ENCODE measurements at places on chromosomes 3 and 15.

GRCh38 chr3:49700453-49701128 lies 11.2 kb downstream of the RNF123 start:
- DNase-seq = no peak

DNA sequence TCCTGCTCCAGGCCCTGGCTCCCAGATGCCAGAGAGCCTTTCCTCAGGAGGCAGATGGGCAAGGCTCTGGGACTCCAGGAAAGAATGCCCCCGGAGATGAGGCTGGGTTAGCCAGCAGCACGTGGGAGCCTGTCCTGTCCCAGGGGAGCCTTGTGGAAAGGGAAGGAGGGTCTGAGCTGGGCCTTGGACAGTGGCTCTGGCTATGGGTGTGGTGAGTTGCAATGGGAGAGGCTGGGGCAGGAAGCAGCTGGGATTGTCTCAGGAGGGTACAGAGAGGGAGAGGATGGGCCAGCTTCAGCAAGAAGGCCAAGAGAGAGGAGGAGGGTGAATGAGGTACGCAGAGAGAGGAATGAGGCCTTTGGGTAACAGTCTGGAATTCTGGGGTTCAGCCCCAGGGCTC lies 17.4 kb upstream of the CACNA2D2 start:
- no peak for DNase-seq

DNA sequence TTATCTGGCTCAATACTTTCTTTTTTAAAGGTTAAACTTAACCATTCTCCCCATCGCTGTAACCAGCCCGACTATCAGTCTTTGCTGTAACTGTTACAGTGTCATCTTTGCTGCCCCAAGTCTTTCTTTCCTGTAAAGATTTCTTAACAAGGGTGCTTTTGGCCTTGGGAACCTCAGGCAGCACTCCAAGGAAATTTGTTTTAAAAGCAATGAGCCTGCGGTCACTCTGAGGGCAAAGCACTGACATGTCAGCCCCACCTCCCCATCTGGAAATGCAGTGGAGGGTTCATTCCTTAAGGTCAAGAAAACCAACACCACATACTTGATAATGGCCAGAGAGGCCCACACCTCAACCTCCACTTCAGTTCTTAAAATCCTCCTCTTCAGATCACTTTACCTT lies 3.2 kb downstream of the TRANK1 start:
- DNase-seq = no peak

DNA sequence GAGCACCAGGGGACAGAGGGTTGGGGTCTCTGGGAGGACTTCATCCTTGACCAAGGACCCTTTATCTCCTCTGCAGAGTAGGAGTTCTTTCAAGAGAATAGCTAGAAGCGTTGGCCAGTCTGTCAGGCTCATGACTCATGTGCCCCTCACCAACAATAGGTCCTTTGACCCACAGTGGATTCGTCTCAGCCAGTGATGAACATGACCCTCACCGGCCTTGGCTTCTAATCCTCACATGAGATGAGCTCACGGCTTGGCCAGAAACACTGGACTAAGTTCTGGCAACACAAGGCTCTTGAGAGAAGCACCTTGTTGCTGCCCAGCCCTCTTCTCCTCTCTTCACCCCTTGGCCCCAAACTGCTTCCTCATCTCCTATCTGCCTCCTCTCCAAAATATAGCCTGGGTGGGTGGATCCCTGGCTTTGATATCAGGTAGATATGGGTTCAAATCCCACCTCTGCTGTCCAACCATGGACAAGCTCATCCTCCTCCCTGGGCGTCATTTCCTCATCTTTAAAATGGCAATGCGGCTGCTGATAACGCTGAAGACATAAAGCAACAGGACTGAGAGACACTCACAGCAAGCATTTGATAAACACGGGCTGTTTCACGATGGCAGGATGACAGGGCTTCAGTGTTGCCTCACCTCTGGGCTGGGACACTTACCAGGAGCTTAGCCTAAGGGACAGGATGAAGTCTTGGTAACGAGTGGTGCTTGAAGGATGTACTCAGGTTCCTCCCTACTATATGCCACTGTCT lies 446.7 kb upstream of the PROK2 start:
- DNase-seq = no peak

DNA sequence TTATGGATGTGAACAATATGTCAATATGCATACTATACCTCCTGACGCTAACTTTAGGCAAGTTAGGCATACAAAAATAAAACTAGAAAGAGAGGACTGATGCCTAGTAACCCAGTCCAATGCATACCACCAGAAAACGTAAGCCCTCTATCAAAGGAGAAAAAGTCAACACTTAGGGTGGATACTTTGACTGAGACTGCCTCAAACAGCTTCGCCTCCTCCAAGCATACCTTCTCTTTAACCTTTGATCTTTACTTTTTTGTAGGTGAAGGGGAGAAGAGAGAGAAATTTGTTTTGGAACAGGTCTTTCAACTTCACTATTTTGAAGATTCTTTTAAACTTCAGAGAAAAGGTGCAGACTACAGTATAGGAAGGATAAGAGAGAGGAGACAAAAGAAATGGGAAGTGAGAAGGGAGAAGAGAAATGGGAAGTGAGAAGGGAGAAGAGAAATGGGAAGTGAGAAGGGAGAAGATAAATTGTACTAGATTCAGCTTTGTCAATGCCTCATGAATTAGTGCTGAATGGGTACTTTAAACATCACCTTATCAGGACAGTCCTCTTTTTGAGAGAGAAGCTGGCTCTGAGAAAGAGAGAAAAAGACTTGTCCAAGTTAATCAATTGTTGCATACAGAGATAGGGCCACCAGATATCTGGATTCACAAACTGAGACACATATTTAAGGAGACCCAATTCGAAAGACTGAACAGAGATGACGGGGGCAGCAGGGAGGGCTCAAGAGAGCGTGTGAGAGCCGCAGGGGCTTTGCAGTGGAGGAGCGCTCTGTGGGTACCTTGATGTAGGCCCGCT lies 1.0 kb downstream of the P3H2 start:
- DNase-seq = no peak

DNA sequence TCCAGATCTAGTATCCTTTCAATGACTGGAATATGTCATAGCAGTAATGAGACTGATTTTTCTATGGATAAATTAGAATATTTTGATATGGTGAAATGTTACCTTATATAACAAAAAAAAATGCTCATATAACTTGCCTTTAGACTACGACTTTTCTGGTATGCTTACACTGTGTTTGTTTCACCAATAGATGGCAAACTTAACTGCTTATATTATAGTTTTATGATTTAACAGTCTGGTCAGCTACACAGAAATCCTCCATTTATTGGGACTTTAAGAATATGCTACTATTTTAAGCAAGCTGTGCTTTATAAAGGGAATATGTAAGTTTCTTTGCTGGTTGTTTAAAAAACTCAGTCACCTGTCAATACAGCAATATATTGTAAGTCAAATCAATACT lies 205.6 kb downstream of the VGLL3 start:
- no peak for DNase-seq

DNA sequence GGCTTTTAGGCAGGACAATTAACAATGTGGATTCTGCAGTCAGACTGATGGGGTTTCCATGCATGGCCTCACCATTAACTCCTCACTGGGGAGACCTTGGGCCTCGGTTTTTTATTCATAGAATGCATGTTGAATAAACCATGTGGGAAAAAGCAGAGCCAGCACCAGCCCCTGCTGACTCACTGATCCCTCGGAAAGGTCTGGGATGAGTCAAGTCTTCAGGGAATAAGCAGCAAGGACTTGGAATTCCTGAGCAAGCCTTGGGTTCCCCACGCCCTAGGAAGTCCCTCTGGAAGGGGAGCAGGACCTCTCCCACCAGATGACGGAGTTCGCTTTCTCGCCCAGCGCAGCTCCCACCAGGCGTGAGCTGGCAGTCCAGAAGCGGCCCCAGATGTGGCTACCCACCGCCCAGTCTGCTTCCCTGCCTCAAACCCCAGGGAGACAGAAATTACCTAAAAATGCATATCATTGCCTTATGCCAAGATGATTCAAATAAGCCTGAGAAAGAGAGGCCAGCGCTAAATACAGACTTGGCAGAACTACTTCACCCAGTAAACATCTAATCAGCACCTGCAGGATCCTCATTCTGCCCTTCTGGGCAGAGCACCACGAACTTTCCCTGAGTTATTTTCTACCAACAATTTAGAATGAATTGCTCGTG lies 45.4 kb downstream of the BTD start:
- DNase-seq = no peak

DNA sequence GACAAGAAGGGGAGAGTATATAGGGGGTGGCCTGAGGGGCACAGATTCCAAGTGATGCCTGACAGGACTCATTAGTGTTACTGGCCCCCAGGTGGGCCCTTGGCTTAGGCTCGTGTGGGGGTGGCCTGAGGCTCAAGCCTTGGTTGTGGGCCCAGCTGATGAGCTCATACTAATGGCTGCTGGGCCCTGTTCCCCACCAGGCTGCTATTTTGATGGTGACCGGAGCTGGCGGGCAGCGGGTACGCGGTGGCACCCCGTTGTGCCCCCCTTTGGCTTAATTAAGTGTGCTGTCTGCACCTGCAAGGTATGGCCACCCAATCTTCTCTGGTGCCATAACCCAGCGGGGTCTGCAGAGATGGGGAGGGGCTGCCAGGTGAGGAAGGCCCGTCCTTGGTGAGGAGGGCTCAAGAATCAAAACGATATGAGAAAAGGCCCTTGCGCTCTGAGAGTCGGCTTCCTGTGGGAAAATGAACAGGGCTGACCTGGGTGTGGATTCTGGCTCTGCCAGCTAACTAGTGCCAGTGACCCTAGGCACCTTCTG lies 7.4 kb downstream of the CHRD start:
- DNase-seq = no peak

GRCh38 chr3:136546720-136547119 lies 205.5 kb downstream of the STAG1 start:
- DNase-seq = no peak

DNA sequence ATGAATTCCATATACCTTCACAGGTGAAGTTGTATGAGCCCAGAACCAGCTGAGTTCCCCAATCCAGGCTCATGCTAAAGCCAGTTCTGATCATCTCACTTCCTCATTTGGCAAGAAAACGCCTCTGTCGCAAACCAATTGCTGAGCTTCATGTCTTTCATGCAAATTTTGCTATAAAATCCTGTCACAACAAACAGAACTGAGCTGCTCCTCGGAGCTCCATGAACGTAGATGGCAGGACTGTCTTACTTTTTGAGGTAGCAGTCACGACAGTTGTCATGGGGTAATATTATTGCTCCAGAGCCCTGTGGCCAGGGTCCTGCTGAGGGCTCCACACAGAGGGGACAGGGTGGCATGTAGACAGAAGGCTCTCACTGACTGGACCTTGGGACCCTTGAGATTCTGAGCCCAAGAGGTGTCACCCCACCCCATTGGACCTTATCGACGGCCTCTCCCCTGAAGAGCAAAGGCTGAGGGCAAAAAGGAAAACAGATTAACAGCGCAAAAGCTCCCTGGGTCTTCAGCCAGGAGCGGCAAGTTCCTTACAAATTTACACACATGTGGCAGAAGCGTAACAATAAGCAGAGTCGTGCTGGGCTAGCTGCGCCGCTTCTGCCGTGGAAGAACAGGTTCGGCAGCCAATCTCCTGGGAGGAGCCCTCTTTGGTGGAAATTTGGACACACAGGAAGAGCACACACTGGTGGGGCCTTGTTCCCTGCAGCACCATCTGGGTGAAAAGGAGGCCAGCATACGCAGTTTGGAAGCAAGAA lies 249.2 kb downstream of the OPA1 start:
- DNase-seq = no peak
